GF-D8 (cell line): ENCODE measurements at places on chromosomes 13 and 19.
A peak's percentile ranks its signal among the peaks of the same experiment; 100 is the strongest.

GRCh38 chr19:47687906-47688305 is 25.3 kb upstream of the EHD2 start:
- DNase-seq = no peak

- DNase-seq = peak; percentile 44
Measured at GRCh38 chr19:56538761-56539263, at the start of gene ZFP28. ZFP28 (plus strand) TSS chr19:56538948; CDS start chr19:56539019, 71 bp downstream.

GRCh38 chr19:50916069-50916468 is 4.9 kb upstream of the KLK4 start:
- no peak for DNase-seq

DNA sequence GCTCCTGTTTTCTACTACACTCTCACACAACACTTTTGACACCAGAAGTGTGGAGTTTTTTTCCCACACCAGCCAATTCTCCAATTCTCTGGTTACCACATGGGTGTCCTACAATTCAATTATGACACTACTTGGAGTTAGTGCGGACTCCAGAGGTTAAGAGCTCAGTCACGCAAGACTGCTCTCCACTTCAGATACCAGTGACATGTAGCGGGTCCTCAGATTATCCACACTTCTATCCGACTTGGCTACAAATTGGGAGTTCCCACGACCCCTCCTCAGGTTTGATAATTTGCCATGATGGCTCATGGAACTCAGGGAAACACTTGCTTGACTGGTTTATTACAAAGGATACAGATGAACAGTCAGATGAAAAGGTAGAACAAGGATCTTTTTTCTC is 32.9 kb downstream of the PAN3 start:
- DNase-seq = no peak

- peak; percentile 64 for DNase-seq
Measured at GRCh38 chr13:46551410-46552302, 1.3 kb upstream of the LRCH1 start.

DNA sequence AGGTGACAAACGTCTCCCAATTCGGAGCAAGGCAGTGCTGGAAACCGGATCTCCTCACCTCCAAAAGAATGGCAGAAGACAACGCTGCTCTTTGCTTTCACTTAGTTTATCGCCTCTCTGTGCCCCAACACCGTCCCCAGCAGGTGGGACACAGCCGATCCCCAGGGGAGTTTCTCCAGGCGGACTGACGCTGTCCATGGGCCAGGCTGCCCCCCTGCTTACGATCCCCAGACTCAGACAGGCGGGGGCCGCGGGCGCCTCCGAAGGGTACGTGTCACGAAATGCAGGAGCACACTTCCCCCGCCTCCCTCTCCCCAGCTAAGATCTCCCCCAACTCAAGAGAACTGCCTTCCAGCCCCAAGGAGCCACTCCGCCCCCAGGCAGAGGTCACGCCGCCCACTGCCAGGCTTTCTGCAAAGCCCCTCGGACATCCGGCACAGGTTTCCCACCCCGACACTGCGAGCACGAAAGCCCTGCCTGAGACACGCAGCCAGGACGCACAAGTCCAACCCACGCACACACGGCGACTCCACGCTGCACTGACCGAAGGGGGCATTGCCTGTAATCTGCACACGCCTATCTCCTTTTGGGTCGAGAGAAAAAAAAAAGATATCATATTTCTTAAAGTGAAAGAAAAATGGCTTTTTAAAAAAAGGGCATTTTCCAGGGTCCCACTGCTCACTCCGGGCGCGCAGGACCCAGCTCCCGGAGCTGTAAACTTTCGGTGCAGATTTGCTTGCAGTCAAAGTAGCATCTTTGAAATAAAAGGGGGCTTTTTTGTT is 2.0 kb downstream of the SPRY2 start:
- peak; percentile 39 for DNase-seq

- no peak for DNase-seq
Measured at GRCh38 chr13:31043957-31044356, 111.5 kb downstream of the TEX26 start.

GRCh38 chr19:33690378-33691029 is 68.8 kb downstream of the CHST8 start:
- DNase-seq = no peak

DNA sequence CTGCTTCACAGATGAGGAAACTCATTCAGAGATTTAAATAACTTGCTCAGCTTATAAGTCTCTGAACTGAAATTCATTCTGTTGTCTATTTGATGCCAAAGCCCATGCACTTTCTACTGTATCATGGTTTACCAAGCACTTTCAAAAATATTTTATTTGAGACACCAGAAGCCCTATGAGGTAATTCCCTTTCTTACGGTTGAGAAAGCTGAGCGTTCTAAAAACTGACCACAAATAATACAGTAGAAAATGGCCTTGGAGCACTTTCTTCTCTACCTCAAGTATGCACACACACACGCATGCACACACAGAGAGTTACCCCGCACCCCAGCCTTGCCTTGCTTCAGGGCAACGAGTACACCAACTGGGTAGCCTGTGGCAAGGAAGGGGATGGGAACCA is 228.5 kb downstream of the RFC3 start:
- no peak for DNase-seq

DNA sequence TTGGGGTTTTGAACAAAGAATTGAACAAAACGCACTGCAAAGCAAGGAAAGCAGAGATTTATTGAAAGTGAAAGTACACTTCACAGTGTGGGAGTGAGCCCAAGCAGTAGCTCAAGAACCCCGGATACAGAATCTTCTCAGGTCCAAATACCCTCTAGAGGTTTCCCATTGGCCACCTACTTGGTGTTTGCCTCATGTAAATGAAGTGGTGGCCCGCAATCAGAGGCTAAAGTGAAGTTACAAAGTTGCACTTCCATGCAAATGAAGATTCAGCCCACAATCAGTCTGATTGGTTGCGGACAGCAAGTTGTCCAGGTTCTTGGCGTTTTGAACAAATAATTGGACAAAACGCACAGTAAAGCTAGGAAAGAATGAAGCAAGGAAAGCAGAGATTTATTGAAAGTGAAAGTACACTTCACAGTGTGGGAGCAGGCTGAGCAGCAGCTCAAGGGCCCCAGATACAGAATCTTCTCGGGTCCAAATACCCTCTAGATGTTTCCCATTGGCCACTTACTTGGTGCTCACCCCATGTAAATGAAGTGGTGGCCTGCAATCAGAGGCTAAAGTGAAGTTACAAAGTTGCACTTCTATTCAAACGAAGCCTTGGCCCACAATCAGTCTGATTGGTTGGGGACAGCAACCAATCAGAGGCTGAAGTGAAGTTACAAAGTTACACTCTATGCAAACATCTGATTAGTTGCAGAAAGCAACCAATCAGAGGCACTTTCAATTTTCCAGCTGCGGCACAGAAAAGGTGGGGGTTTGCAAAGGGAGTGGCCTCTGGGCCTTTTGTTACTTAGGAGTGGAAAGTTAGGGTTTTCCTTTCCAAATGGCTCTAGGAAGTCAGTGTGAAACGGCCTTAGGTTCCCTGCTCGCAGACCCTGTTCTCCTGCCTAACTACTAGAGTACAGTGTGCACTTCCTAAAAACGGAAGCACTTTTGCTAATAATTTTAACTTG is 4.8 kb upstream of the TM9SF2 start:
- DNase-seq = peak; percentile 95

- no peak for DNase-seq
Measured at GRCh38 chr13:48199404-48199946, 33.5 kb upstream of the ITM2B start.

DNA sequence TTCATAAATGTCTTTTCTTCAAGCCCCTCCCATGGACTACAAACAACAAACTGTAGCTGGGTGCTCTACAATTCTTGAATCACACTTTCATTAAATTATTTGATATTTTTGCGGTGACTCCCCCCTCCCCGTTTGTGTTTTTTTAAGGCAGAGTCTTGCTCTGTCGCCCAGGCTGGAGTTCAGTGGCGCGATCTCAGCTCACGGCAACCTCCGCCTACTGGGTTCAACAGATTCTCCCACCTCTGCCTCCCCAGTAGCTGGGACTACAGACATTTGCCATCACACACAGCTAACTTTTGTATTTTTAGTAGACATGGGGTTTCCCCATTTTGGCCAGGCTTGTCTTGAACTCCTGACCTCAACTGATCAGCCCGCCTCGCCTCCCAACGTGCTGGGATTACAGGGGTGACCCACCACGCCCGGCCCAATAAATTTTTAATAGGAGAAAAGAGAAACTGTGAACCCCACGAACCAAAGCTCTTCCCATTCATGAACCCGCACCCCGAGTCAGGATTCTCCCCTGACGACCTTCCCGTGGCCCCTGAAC is 703 bp downstream of the ZNF506 start:
- no peak for DNase-seq

GRCh38 chr13:56924401-56924800 is 216.3 kb upstream of the PRR20A start:
- DNase-seq = no peak

- no peak for DNase-seq
Measured at GRCh38 chr19:17942582-17943273, 9.9 kb downstream of the CCDC124 start.

DNA sequence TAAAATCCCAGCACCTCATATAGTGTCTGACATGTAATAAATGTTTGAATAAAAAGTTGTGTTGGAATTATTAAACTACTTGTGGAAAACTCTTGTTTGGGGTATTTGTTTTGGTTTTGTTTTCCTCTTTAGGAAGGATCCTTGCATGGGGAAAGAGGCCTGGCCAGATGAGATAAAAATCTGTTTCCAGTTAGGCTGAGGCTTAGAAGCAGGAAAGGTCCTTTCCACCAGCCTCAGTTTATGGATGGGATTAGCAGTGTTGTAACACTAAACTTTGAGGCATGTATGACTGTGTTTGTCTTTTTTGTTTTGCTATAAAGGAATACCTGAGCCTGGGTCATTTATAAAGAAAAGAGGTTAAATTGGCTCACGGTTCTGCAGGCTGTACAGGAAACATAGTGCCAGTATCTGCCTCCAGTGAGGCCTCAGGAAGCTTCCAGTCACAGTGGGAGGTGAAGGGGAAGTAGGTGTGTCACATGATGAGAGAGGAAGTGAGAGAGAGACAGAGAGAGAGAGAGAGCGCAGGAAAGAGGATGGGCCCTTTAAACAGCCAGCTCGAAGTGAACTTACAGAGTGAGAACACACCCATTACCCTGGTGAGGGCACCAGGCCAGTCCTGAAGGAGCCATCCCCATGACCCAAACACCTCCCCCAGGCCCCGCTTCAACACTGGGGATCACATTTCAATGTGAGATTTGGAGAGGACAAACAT is 21.6 kb downstream of the SPATA13 start:
- DNase-seq = no peak

- DNase-seq = no peak
Measured at GRCh38 chr19:3389876-3390371, 23.5 kb downstream of the NFIC start.

DNA sequence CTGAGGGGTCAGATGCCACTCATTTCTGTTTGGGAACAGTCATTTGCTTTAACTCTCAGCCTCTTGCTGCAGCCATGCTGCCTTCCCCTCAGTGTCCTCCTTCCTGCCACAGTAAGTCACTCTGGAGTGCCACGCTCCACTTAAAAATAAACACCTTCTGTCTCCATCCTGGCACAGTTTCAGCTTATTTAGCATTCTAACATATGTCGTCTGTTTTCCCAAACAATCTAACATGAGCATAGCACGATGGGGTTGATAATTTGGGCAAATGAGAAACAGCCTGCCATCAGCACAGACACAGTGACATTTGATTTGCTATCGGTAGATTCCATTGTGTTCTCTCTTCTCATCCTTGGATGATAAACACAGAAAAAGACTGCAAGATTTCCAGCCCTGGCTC is 768.6 kb downstream of the UQCRFS1 start:
- no peak for DNase-seq

DNA sequence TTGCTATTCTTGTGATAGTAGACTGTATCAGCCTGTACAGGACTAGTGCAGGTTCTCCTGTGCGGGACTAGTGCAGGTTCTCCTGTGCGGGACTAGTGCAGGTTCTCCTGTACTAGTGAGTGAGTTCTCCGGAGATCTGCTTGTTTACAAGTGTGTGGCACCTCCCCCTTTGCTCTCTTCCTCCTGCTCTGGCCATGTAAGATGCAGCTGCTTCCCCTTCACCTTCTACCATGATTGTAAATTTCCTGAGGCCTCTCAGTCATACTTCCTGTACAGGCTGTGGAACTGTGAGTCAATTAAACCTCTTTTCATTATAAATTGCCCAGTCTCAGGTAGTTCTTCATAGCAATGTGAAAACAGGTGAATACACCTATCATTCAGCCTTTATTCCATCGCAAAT is 289.6 kb downstream of the TEX29 start:
- peak; percentile 87 for DNase-seq

GRCh38 chr13:25848812-25849745 is 202.7 kb downstream of the SHISA2 start:
- DNase-seq = no peak

DNA sequence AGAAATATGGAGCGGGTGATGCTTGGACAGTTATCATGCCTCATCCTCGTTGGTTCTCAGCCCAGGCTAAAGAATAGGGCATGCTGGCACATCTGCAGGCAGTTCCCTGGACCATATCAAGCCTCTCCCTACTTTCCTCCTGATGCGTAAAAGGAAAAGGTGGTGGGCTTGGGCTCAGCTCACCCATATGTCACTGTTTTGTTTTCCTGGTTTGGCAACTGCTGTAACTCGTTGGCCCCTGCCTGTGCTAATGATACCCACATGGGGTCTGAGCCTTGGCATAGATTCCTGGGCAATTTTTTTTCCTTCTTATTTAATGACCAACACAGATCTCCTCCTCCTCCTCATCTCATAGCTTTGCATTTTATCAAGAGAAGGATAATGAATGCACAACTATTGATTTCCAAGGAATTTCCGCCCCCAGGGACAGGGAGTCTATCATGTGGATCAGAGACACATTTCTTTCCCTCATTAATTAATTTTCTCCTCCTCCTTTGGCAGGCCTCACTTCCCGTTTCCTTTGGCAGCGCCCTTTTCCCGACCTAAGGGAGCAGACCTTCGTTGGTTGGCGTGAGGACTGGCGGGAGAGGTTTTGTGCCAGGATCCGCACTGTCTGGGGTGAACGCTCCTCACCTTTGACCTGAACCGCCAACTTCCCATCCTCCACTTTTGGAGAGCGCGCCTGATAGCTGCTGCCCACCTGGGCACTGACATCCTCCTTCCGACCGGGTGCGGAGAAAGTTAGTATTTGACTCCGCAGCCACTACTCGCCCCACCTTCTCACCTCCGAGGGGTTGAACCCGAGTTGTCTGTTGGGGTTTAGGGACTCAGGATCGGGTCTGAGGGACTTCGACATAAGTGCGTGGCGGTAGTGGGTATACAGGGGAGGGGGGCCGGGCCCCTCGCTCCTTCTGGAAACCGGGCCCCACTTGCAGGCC is 3.4 kb upstream of the POU4F1 start:
- no peak for DNase-seq

DNA sequence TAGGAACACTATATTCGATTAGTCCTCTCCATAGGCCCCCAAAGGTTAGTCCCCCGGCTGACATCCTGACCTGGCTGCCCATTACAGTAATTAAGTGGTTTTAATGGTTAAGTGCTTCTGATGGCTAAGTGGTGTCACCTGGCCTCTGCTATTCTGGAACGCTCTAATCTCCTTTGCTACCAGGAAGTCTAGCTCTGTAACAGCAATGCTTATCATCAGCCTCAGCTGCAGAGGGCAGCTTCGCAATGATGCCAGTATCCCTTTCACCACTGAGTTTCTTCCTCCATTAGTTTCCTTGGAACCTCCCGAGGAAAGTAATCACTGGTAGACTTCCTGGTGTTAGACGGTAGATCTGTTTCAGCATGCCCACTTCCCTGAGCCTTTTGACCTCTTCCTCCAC is 8.6 kb upstream of the RNF6 start:
- DNase-seq = peak; percentile 16
